ENCODE measurements at places on chromosomes 5 and 9.

GRCh38 chr5:56128113-56128512 lies 105.0 kb downstream of the ANKRD55 start:
- no peak for DNase-seq

DNA sequence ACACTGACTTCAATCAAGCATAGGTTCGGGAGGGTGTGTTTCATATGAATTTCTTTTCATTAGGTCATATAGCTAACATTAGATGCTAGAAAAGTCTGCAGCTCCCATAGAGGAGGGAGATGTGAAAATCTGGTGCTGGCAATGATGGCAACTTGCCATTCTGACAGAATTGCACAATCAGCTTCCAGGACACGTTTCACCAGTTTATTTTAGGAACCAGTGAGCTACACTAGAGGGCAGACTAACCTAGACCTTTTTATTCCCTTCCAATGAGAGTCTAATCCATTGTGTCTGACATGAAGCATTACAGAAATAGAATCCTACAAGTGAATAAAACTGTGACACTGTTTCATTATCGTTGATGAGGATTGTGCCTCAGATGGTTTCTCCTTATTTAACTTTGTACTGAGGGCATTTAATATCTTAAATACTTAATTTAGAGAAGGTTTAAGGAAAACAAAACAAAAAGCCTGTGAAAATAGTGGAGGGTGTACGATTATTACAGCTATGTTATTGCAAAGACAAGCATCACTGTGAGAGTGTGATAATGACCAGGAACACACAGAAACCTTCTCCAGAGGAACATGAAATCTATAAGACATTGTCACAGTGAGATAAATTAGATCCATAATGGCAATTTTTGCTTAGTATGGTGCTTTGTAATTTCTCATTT lies 363.3 kb upstream of the RPS23 start:
- DNase-seq = peak; percentile 84

GRCh38 chr5:2124434-2125170 lies 241.9 kb upstream of the IRX4 start:
- DNase-seq = no peak

GRCh38 chr5:139014726-139015125 lies 139.6 kb upstream of the LRRTM2 start:
- peak; percentile 94 for DNase-seq

DNA sequence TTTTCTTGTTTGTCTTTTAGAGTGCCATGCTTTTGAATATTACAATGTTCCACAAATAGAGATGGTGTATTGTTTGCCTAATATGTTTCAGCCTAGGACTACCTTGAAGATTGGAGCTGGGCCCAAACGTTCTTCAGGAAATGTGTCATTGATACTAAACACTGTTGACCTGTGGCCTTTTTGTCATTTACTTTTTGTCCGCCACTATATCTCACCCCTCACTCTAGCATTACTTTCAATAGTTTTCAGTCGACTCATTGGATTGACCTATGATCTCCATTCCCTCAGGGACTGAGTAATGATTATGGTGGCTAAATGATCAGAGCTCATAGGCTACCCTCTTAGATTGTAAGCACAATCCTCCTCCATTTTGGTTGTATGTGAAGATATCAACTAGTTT lies 115.8 kb downstream of the NUDT12 start:
- DNase-seq = peak; percentile 88

Data from M059J (cell line).